ENCODE measurements at places on chromosomes 6 and 20. TPM values are rescaled to one million over a fixed set of nuclear protein-coding genes. Genes with fewer than 3 reads are reported as not detected.
A peak's percentile ranks its signal among the peaks of the same experiment; 100 is the strongest.

DNA sequence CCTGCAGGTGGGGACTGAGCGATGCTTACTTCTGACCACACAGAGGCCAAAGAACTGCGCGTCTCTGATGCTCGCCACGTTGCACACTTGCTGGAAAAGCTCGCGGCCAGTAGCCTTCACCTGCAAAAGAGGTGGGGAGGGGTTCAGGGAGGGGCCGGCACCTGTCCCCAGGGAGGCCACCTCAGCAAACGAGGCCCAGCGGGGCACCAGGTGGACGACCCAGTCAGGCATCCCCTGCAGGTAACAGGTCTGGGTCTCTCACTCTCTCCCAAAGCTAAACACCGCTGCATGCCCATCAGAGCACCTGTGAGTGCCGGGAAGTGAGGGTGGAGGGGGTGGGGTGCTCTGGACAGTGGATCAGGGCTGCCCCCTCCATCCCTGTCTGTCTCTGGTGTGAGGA is 3.8 kb downstream of the FRMD1 start:
- no peak for DNase-seq

DNA sequence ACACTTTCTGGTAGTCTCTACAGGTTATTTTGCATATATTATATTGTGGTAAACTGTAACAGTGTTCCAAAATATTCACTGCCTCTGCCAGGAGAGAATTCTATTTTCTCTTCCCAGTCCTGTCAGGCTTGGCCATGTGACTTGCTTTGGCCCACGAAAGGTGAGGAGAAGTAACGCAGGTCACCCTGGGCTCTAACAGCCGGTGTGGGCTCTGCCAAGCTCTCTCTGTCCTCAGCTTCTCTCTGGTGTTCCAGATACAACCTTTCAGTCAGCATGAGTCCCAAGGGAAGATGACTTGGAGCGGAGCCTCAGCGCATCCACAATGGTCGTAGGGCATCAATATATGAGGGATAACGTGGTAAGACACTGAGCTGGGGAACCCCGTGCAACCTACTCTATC is 113.0 kb upstream of the RREB1 start:
- no peak for DNase-seq

- no peak for DNase-seq
Measured at GRCh38 chr20:63026582-63027165, 19.9 kb upstream of the BHLHE23 start.

Gene THBS2
- 46.6 TPM for total RNA-seq

DNA sequence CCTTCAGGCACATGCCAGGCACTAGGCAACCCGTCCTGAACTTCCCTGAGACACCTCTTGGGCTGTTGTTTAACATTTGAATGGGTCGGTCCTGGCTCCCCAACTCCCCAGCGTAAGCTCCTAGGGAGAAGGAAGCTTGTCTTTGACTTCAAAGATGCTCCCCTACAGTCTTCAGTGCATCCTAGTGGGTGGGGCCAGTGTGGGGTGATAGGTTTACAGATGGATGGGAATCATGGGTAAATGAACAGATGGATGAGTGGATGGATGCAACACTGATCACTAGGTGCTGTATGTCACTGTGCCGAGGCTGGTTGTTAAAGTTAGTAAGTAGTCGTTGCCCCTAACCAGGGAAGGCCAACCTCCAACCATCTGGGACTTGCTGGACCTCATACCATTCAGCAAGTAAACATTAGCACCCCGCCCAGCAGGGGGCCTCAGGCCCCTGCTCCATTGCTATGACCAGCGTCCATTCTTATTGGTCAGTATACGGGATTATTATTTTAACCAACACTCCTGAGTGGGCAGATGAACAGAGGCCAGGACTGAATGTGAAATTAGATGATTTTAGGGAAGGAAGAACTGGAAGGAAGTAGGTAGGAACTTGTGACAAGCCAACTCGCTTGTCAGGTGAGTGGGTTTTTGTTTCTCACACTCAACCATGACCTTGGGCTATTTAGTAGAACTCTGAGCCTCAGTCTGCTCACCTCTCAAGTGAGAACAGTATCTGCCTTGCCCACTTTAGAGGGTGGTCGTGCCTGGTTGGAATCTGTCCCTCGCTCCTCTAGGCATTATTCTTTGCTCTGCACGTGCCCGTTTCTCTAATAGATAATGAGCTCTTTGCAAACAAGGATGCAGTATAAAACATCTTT is 82.9 kb upstream of the FOXP4 start:
- DNase-seq = peak; percentile 83
